GM23248 (cell line): ENCODE measurements at places on chromosomes 7 and 10. TPM values are rescaled to one million over a fixed set of nuclear protein-coding genes. Genes with fewer than 3 reads are reported as not detected.
A peak's percentile ranks its signal among the peaks of the same experiment; 100 is the strongest.

- H3K36me3 ChIP-seq = no peaks in the 10 kb centered on the region
- H3K4me3 ChIP-seq = no peak overlapping the region
- peaks cover 25% of the 10 kb centered on the region for H3K27me3 ChIP-seq
- peak; percentile 74 for DNase-seq
Measured at GRCh38 chr10:69644658-69645295, 14.7 kb downstream of the FAM241B start.

GRCh38 chr10:103709341-103709920, 145.9 kb downstream of the SH3PXD2A start:
- DNase-seq = peak; percentile 90
- no peak overlapping the region for H3K4me3 ChIP-seq
- peak overlapping the region; percentile 5; the same call in 1 of the 2 replicates for H3K27ac ChIP-seq
- H3K36me3 ChIP-seq = no peaks in the 10 kb centered on the region
- H3K27me3 ChIP-seq = no peaks in the 10 kb centered on the region

DNA sequence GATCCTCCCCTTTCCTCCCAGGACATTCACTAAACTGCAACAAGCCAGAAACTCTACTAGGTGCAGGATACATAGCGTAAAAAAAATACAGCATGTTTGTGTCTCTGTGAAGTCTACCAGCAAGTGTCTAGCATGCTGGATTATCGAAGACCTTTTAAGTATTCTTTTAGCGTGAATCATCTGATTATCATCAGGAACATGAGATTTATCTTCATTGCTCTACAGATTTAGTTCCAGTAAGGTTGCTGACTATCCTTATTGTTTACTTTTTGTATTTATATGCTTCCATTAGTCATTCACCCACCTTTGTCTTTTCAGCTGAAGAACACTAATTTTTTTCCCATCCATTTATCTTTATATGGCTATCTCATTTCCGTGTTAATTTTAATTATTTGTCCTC, 62.8 kb downstream of the PDZD8 start:
- no peaks in the 10 kb centered on the region for H3K4me1 ChIP-seq
- no peak for DNase-seq
- H3K27ac ChIP-seq = no peak overlapping the region
- H3K36me3 ChIP-seq = peaks cover 12% of the 10 kb centered on the region; the same call in 1 of the 2 replicates
- H3K4me3 ChIP-seq = no peak overlapping the region

DNA sequence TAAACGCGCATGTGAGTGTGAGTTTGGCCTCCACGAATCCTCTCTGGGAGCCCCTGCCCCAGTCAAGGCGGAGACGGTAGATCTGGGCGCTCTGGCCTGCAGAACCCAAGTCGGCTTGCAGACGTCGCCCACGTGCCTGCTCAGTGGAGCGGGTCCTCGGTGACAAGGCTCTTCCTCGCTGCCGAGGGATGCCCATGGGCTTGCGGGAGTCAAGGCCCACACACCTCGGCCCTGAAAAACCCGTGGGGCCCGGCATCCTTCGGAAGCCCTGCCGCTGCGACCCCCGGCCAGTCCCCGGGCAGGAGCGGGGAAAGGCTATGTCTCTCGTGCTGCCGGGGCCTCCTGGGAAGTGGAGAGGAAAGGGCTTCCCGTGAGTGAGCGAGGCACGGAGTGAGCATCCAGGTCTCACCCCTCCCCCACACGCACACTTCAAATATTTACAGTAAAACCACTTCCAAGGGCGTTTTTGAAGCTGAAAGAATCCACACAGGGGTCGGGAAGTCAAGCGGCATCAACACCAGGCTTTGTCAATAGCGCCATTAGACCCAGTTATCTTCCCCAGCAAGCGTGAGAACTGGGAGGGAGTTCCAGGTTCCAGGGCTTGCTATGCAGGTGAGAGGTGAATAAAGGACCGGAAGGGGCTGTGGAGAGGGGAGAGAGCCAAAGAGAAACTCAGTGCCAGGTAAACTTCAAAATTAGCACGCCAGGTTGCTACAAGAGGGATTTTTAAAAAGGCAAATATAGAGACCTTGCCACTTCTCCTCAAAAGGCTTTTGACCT, 1.1 kb upstream of the MNX1 start:
- DNase-seq = no peak
- no peak overlapping the region for H3K27ac ChIP-seq
- H3K4me3 ChIP-seq = no peak overlapping the region
- peaks cover 96% of the 10 kb centered on the region for H3K27me3 ChIP-seq
- no peaks in the 10 kb centered on the region for H3K4me1 ChIP-seq
- H3K36me3 ChIP-seq = no peaks in the 10 kb centered on the region

TSPAN15 gene
- 0.29 and 0.34 TPM in 2 replicates for polyA plus RNA-seq

- no peak for DNase-seq
- no peak overlapping the region for H3K27ac ChIP-seq
- no peaks in the 10 kb centered on the region for H3K27me3 ChIP-seq
- peaks cover 15% of the 10 kb centered on the region for H3K4me1 ChIP-seq
- no peak overlapping the region for H3K4me3 ChIP-seq
- H3K36me3 ChIP-seq = no peaks in the 10 kb centered on the region
Measured at GRCh38 chr10:63252095-63252762, 119.1 kb downstream of the NRBF2 start.

- no peak overlapping the region for H3K27ac ChIP-seq
- H3K27me3 ChIP-seq = no peaks in the 10 kb centered on the region
- H3K4me3 ChIP-seq = no peak overlapping the region
Measured at GRCh38 chr10:123083811-123084210, 52.0 kb upstream of the HMX3 start.

DNA sequence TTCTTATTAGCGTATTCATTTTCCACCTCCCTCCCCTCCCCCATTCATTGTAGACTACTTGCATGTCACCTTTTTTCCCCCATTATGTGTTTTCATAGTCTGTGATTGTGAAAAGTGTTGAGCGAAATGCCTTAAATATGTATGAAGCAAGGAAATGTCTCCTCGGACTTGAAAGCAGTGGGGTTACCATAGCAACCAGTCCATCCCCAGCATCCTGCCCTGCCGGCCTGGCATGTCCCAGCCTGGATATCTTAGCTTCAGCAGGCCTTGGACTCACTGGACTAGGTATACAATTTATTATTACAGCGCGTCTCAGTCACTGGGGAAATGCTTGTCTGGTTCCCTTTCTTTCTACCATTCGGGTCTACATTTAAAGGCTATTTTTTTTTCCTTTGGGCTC, 283.6 kb downstream of the BICC1 start:
- H3K36me3 ChIP-seq = peaks cover 35% of the 10 kb centered on the region
- H3K4me3 ChIP-seq = no peak overlapping the region
- peak overlapping the region; percentile 62; the same call in 1 of the 2 replicates for H3K27ac ChIP-seq
- H3K4me1 ChIP-seq = peaks cover 31% of the 10 kb centered on the region
- no peaks in the 10 kb centered on the region for H3K27me3 ChIP-seq
- DNase-seq = no peak

TFEC gene
- polyA plus RNA-seq = not detected in 2 replicates

DNA sequence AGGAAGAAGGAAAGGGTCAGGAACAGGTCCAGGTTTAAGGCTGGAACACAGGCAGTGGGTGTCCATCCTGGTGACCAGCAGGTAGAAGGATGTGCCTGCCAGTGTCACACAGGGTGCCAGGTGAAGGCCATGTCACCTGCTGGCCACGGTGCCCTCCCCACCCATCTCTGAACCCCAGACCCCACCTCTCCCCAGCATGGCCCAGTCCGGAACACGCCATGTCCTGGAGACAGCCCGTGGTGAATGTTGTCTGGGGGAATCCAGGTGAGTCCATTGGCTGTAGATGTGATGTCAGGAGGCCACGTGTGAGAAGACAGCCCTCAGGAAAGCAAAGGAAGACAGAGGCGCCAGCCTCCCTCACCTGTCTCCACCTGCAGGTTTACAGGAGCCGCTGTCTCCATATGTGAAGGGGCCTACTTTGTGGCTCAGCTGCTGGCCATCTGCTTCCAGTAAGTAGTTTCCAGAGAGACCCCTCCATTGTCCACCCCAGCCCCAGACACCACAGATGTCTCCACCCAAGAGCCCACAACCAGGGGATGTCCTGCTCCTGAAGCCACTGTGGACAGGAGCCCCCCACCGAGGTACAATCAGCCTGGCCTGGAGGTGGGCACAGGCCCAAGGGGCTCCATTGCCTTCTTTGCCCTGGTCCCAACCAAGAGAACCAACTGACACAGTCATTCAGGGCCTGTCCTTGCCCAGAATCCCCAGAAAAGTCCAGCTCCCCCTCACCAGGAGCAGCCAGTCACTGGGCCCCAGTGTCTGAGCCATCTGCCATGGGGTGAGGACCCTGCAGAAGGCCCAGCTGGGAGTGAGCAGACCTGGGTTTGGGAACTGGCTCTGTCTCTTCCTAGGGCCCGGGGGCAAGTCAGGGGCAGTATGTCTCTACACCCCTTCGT, 20.7 kb downstream of the TMEM72 start:
- no peak for DNase-seq
- H3K36me3 ChIP-seq = no peaks in the 10 kb centered on the region

- no peak overlapping the region for H3K4me3 ChIP-seq
- H3K27ac ChIP-seq = no peak overlapping the region
- no peaks in the 10 kb centered on the region for H3K27me3 ChIP-seq
- H3K36me3 ChIP-seq = no peaks in the 10 kb centered on the region
Measured at GRCh38 chr10:83222300-83222699, 917.0 kb upstream of the GHITM start.

- H3K27ac ChIP-seq = no peak overlapping the region
- H3K4me3 ChIP-seq = no peak overlapping the region
- no peaks in the 10 kb centered on the region for H3K36me3 ChIP-seq
- H3K27me3 ChIP-seq = no peaks in the 10 kb centered on the region
Measured at GRCh38 chr7:117264716-117265115, 58.1 kb downstream of the WNT2 start.

- H3K4me1 ChIP-seq = no peaks in the 10 kb centered on the region
- no peak overlapping the region for H3K27ac ChIP-seq
- no peak overlapping the region for H3K4me3 ChIP-seq
- no peaks in the 10 kb centered on the region for H3K27me3 ChIP-seq
- DNase-seq = no peak
Measured at GRCh38 chr10:1381339-1381738, 325.2 kb downstream of the WDR37 start.

- H3K36me3 ChIP-seq = no peaks in the 10 kb centered on the region
- H3K4me1 ChIP-seq = no peaks in the 10 kb centered on the region
- H3K27me3 ChIP-seq = peaks cover 38% of the 10 kb centered on the region
- DNase-seq = no peak
Measured at GRCh38 chr10:70926226-70927000, 38.0 kb upstream of the PCBD1 start.

- no peak overlapping the region for H3K4me3 ChIP-seq
- no peaks in the 10 kb centered on the region for H3K36me3 ChIP-seq
- no peak overlapping the region for H3K27ac ChIP-seq
- DNase-seq = peak; percentile 28
- H3K27me3 ChIP-seq = no peaks in the 10 kb centered on the region
Measured at GRCh38 chr7:41164440-41164839, 538.5 kb downstream of the INHBA start.

DNA sequence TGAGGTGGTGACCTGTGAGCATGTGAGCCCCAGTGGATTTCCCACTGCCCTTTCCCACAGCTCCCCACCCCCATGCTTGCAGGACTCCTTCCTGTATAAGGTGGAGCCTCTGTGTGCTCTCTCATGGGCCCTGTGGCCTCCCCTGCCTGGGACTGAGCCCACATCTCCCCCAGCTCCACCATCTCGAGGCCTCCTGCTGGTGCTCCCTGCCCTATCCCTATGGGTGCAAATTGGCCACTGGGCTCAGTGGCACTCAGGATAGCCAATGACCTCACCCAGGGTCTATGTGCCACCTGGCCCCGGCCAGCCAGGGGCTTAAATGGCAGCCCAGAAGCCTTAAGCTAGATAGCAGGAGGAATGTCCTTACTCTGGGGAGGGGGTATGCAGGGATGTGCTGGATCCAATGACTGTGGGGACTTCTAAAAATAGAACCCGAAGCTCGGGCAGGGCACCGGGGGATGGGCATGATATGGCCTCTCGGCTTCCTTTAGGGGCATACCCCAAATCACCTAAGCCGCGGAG, 2.0 kb downstream of the LDB3 start:
- no peak overlapping the region for H3K27ac ChIP-seq
- DNase-seq = no peak
- no peaks in the 10 kb centered on the region for H3K27me3 ChIP-seq

- H3K4me3 ChIP-seq = peak within 1 kb of the TSS; percentile 88
- peaks cover 21% of the 10 kb centered on the region for H3K4me1 ChIP-seq
- no peaks in the 10 kb centered on the region for H3K27me3 ChIP-seq
- peak within 1 kb of the TSS; percentile 93 for H3K27ac ChIP-seq
- H3K36me3 ChIP-seq = peaks cover 4% of the 10 kb centered on the region; the same call in 1 of the 2 replicates
Measured at GRCh38 chr10:87504640-87505365, at the start of gene MINPP1. MINPP1 (plus strand) TSS chr10:87504893; CDS start chr10:87504916, 23 bp downstream.

GRCh38 chr10:37146443-37146842, 21.0 kb downstream of the ANKRD30A start:
- H3K4me3 ChIP-seq = no peak overlapping the region
- no peak overlapping the region for H3K27ac ChIP-seq
- no peaks in the 10 kb centered on the region for H3K27me3 ChIP-seq
- no peaks in the 10 kb centered on the region for H3K36me3 ChIP-seq
- DNase-seq = no peak

DNA sequence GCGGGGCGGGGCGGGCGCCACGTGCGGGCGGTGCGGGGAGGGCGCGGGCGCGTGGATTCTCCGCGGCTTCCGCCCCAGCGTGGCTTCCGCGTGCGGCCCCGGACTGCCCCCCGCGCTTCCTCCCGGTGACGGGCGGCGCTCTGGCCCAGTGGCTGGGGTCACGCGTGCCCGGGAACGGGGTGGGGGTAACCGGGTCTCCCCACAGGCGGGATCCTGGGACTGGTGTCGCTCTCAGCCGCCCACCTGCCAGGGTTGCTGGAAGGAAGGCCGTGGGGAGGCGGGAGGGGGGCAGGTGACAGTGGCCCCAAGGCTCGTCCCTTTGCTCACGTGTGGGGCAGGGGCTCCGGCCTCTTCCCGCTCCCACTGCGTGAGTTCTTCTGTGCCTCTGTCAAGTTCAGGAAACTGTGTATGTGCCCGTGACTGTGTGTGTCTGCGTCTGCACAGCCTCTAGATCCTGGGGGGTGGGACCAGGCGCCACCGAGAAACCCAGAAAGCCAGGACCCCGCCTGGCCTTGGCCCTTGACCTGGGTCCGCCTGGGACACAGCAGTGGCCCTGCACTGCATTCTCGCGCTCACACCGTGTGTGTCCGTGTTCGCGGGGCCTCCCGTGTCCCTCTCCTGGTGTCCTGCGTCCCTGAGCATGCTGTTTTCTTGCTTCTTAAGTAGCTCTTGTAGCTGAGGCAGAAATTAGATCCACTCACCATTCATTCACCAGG, 919 bp downstream of the MAFK start:
- 0 out of 2 replicates have a peak, but pooled peaks cover 5% of the 10 kb centered on the region for H3K27me3 ChIP-seq
- peak overlapping the region; percentile 79 for H3K4me3 ChIP-seq
- peak; percentile 55 for DNase-seq
- no peaks in the 10 kb centered on the region for H3K36me3 ChIP-seq
- peaks cover 22% of the 10 kb centered on the region for H3K4me1 ChIP-seq
- peak overlapping the region; percentile 96 for H3K27ac ChIP-seq

DNA sequence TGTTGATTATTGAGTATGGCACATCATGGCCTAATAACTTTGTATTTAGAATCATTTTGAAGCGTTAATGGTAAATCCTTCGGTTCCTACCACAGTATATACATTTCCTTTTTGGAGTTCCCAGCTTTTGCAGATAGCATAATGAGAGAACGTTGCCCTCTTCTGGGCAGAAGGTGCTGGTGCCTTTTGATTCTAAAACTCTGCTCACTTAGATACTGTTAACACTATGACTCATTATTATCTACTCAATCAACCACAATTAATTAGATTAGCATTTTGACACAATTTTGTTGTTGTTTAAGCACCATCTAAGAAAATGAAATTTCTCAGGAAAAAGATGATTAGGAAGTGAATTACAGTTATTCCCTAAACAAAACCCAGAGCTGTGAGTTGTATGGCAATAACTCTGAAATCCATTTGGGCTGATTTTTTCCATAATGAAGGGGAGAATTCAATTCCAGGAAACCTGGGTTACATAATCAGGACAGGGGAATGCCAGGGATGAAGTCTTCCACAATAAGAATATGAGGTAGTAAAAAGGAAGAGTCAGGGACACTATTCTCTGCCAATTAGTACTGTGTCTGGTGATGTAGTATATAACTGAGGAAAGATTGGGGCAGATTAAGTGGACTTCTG, 11.5 kb upstream of the DLD start:
- DNase-seq = peak; percentile 79
- H3K4me3 ChIP-seq = no peak overlapping the region

KCNIP2 gene
- 0.15 and 0.24 TPM in 2 replicates for polyA plus RNA-seq

ZYX gene
- polyA plus RNA-seq = 380 and 396 TPM in 2 replicates

ZNF365 gene
- 0.76 and 1.4 TPM in 2 replicates for polyA plus RNA-seq
